COR-L47 (cell line): ENCODE measurements at places on chromosomes 6 and 20.

- no peak for DNase-seq
Measured at GRCh38 chr20:23079016-23079351, 7.1 kb downstream of the CD93 start.

DNA sequence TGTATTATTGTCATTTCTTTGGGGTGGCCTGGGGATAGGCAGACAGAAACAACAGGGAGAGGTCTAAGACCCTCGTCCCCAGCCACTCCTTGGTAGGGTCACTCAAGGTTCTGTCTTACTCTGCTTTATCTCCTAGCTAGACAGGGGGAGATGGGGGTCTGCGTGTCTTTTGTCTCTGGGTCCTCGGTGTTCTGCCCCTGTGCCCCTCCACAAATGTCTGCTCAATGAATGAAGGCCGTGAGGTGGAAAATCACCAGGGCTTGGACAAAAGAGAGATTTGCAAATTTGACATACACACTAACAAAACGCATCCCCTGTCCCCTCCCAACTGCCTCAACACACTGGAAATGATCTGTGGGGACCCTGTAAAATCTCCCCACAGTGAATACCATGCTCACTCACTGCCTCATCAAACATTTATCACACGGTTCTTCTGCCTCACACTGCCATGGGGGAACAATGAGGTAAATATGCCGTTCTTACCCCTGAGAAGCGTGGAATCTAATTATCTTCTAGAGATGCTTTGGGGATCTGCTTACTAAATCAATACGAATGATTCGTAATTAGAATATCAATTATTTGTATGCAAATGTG lies 13.2 kb upstream of the VAPB start:
- no peak for DNase-seq

DNA sequence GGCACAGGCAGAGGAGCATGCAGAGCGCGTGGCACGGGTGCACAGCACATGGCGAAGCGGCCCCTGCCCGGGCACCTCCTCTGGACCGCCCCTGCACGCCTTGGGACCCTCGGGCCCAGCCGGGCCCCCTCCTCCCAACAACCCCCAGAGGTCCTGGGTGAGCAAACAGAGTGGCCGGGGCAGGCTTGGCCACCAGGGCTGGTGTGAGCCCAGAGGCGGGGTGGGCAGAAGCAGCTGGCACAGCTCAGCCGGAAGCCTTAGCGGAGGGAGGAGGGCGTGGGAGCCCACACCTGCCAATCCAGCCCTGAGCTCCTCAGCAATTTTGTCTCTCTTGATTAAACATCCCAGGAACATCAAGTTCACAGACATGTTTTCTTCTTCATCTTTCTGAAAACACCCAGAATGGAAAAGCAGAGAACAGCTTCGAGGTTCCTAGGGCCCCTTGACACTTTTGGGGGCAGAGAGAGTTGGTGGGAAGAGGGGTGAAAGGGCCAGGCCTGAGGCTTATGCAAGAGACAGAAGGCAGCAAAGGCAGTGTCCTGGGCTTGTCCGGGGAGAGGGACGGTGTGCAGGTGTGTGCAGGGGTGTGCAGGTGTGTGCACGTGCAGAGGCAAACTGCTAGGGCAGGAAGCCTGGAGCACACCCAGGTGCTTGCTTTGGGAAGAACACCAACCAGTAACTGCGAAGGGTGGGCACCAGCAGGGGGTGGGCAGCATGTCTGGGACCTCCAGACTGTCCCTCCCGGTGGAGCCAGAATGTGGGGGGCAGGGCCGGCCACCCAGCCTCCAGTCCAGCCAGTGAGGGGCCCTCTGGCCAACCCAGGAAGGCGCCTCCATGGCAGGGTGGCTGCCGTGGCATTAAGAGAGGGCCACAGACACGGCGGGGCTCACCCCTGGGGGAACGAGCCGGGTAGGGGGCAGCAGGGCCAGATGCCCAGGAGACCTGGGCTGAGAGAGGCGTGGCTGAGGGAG lies 4.8 kb downstream of the HRH3 start:
- peak; percentile 23 for DNase-seq

DNA sequence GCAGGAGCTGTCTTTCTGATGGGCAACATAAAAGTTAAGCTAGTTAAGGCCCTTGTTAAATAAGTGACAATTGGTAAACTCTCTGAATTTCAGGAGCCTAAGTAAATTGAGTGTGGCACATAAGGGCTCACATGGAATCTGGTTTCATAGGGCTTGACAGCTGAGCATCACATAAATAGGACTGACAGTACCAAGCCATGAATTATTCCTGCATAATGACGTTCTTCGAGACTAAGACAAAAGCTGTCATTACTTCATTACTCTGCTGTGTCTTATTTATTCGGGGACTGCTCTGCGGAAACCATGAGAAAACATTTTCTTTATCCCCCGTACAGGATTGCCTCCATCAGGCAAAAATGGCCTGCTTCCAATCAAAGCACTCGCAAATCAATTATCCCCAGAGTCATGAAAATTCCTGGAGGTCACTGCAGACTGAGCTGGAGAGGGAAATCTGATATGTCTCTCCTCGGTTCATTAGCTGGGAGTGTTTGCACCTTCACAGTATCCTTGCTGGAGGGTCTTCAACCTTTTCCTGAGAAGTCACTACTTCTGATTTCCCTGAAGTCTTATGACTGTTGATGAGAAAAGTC lies 311.4 kb downstream of the CDH26 start:
- DNase-seq = no peak

GRCh38 chr6:13776602-13777001 lies 37.8 kb downstream of the MCUR1 start:
- DNase-seq = no peak

- no peak for DNase-seq
Measured at GRCh38 chr6:16049168-16049567, 79.7 kb upstream of the MYLIP start.

DNA sequence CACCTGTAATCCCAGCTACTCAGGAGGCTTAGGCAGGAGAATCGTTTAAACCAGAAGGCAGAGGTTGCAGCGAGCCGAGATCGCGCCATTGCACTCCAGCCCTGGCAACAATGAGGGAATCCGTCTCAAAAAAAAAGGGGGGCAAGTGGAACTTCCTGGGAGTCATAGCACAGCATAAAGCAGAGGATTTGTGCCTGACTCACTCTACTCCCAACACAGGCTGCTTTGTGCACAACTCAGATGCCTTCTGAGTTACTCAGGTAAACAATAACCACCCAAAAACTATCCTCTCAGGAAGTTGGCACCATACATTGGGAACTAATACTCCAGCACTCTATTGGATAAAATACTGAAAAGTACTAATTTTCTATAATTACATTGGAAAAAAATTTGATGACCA lies 2.5 kb upstream of the TMEM244 start:
- DNase-seq = no peak

- no peak for DNase-seq
Measured at GRCh38 chr20:57513199-57513598, 11.7 kb downstream of the CTCFL start.

- no peak for DNase-seq
Measured at GRCh38 chr20:1883986-1884385, 11.2 kb upstream of the SIRPA start.

GRCh38 chr6:29517245-29517644 lies 29.5 kb upstream of the MAS1L start:
- DNase-seq = no peak

DNA sequence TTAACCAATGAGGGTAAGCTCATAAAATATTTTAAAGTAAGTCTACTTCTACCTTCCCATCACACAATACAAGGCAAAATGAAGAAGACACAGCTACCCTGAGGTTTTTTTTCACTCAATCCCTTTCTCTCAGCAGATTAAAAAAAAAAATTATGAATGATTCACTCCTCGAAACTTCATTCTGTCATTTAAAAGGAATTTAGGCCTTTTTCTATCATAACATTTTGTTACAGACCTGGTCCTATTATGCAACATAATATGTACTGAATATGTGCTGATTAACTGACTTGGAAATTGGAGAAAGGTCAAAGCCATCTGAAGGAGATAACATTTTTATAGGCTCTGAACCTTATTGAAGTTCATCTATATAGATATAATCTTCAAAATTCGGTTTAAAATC lies 45.5 kb downstream of the PRL start:
- no peak for DNase-seq

DNA sequence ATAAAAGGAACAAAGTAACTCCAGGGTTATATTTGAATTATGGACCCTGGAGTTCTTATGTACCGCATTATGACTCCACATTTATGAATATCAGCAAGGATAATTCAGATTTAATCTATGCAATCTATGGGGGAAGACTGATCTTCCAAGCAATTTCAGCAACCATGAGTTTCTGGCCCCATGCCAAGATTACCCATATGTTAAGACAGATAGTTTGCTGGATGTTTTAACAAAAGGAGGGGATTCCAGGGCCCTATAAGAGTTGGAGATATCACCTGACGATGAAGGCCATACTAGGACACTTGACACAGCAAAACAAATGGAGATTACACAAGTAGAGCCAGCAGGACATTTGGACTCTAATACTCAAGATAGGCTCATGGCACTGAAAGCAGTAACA lies 45.9 kb upstream of the PLN start:
- no peak for DNase-seq

DNA sequence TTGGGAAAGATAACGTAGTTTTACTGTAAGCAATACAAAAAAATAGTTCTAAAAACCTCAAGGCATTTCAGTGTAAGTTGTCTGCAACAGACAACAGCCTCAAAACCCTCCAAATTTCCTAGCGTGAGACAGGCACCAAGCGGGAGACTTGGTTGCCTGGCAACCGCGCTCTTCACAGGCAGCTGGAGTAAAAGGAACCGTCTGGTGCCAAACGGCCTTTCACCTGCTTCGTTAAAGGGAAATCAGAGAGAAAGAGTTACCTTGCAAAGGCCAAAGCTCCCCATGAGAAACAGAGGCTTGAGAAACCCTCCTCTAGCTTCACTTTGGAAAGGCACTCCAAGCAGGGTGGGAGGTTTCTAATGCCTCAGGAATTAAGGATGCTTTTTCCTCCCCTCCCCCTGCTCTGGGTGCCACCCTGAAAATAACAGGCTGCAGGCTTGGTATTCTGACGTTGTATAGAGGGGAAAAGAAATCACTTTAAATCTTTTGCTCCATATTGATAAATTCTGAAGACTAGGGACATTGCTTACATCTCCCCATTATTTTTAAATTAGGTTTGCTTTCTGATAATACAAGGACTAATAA lies 129.7 kb upstream of the UFL1 start:
- DNase-seq = peak; percentile 96

- no peak for DNase-seq
Measured at GRCh38 chr6:15708231-15708630, 45.4 kb upstream of the DTNBP1 start.

- no peak for DNase-seq
Measured at GRCh38 chr6:37866590-37867507, 47.3 kb downstream of the ZFAND3 start.

- peak; percentile 97 for DNase-seq
Measured at GRCh38 chr6:24359640-24360454, 2.0 kb upstream of the DCDC2 start.

DNA sequence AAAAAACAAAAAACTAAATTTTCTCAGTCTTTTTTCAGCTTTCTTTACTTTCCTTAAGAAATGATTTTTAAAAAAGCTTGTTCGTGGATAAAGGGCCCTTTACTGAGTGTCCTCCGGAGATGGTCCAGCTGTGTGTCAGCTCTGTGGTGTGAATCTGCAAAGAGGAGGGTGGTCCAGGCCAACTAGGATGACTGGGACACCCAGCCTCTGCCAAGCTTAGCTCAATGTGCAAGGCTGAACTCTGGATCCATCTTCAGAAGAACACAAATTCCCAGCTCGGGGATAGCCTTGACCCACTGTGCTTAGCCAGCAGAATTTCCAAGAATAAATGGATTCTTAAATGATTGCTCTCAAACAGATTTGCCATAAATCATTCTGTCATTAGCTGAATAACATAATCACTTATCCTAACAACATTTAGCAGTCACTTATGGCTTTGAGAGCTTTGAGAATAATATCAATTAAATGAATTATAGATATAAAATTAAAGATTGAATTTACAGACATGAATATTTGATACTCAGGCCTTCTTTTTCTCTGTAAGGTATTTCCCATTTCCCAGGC lies 14.2 kb upstream of the CALHM5 start:
- DNase-seq = no peak

- DNase-seq = no peak
Measured at GRCh38 chr6:142332393-142333098, 30.7 kb downstream of the ADGRG6 start.

GRCh38 chr6:135170238-135170637 lies 10.9 kb upstream of the MYB start:
- no peak for DNase-seq

DNA sequence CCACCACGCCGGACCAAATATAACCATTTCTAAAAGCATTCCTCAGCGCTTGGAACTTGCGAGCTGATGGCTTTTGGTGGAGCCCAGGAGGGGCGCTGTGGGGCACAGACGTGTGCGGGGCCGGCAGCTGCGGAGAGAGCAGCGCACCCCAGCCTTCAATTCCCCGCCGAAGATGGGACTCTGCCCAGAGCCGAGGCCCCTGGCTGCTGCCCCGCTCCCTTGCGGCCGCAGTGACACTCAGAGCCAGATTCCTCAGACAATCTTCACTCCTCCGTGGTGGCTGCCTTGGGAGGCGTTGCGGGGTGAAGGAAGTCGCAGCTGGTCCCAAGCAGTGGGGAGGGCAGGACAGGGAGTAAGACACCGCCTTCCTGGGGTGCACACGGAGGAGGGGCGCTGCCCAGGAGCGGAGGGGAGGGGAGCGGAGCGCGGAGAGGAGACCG lies 87.7 kb downstream of the TMEM242 start:
- DNase-seq = no peak

DNA sequence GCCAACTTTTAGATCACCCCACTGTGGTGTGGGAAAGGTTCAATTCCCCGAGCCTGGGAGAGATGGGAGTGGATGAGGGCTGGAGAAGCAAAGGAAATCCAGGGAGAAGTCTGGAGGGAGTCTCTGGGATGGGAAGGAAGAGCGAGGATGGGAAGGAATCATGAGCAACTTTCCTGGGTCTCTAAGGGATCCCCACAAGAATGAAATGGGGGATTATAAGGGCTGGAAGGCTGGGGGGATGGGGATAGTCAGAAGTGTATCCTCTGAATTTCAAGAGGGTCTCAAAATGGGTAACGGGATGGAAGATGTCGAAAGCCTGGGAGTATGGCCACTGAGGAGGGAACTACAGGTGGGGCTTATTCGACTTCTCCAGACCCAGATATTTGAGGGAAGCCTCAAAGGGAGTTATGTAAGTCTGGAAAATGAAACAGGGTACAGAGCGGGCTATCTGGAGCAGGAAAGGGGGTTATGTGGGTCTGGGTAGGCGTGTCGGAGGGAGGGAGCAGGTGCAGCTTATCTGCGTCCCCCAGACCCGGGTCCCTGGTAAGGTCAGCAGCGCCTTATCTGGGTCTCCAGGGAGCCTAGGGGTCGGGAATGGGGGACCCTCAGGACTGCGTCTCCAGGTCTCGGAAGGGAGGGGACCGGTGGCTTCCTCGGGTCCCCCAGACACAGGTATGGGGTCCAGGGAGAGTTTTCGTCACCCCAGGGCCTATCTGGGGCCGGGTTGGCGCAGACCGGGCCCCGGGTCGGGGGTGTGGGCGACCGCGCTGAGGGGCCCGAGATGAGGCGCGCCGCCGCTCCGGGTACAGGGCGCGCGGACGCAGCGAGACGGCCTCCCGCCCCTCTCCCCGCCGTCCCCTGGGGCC lies 550 bp downstream of the PLAGL2 start:
- no peak for DNase-seq
